ENCODE measurements at places on chromosomes 13 and 19. TPM values are rescaled to one million over a fixed set of nuclear protein-coding genes. Genes with fewer than 3 reads are reported as not detected.
A peak's percentile ranks its signal among the peaks of the same experiment; 100 is the strongest.

GRCh38 chr19:10110076-10110971 lies 1.2 kb upstream of the P2RY11 start:
- no peak for DNase-seq
- peaks cover 14% of the 10 kb centered on the region for H3K4me1 ChIP-seq
- H3K4me3 ChIP-seq = no peak overlapping the region
- peaks cover 11% of the 10 kb centered on the region for H3K36me3 ChIP-seq
- H3K27ac ChIP-seq = no peak overlapping the region
- no peaks in the 10 kb centered on the region for H3K27me3 ChIP-seq

GRCh38 chr19:10848230-10848856 lies at the start of gene C19orf38:
Gene C19orf38, plus strand, starts transcription at chr19:10848415. Its CDS starts 94 bp downstream, at chr19:10848509.
- H3K4me3 ChIP-seq = no peak within 1 kb of the TSS
- H3K27ac ChIP-seq = no peak within 1 kb of the TSS
- H3K36me3 ChIP-seq = no peaks in the 10 kb centered on the region
- DNase-seq = peak; percentile 79

DNA sequence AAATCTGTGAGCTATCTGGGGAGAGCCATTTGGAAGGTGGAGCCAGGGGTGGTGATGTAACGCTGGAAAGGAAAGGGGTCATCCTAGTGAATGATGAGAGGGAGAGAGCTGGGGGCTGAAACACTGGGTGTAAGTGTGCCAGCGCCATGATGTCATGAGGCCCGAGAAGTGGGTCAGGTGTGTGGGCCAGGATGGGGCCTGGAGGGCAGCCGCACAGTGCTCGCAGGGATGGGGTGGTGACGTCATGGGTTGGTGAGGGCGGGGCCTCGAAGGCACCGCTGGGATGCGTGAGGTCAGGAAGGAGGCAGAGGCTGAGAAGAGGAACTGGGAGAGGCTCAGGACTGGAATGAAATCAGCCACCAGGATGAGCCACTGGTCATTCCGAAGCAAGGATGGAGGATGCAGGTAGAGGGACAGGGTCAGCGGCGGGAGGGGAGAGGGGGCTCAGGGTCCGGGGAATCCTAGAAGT lies 4.4 kb downstream of the CCDC61 start:
- DNase-seq = no peak
- no peaks in the 10 kb centered on the region for H3K36me3 ChIP-seq
- no peaks in the 10 kb centered on the region for H3K27me3 ChIP-seq
- no peak overlapping the region for H3K4me3 ChIP-seq

DNA sequence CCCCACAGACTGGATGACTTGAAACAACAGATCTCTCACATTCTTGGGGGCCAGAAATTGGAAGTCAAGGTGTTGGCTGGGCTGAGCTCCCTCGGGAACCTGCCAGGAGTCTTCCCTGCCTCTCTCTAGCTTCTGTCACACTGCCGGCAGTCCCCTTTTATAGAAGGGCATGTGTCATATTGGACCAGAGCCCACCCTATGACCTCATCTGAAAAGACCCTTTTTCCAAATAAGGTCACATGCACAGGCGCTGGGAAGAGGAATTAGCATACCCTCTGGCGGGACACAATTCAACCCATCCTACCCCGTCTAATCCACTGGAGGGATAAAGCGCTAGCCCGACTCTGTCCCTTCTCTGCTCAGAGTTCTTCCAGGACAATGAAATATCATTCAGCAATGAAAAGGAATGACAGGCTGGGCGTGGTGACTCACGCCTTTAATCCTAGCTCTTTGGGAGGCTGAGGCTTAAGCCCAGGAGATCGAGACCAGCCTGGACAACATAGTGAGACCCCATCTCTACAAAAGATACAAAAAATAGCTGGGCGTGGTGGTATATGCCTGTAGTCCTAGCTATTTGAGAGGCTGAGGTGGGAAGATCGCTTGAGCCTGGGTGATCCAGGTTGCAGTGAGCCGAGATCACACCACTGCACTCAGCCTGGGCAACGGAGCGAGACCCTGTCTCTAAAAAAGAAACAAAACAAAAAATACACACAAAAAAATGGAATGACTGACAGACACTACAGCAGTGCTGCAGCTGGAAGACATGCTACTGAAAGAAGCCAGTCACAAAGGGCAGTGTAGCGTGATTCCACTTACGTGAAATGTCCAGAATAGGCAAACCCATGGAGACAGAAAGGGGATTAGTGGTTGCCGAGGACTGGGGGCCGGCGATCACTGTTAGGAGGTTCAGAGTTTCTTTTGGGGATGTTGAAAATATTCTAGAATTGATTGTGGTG lies 28.5 kb downstream of the MEIS3 start:
- H3K27ac ChIP-seq = no peak overlapping the region
- no peak overlapping the region for H3K4me3 ChIP-seq
- H3K36me3 ChIP-seq = no peaks in the 10 kb centered on the region
- DNase-seq = no peak
- no peaks in the 10 kb centered on the region for H3K4me1 ChIP-seq

- no peaks in the 10 kb centered on the region for H3K36me3 ChIP-seq
- no peak overlapping the region for H3K27ac ChIP-seq
- H3K27me3 ChIP-seq = no peaks in the 10 kb centered on the region
- DNase-seq = no peak
Measured at GRCh38 chr19:18656337-18657086, 19.7 kb downstream of the KLHL26 start.

DNA sequence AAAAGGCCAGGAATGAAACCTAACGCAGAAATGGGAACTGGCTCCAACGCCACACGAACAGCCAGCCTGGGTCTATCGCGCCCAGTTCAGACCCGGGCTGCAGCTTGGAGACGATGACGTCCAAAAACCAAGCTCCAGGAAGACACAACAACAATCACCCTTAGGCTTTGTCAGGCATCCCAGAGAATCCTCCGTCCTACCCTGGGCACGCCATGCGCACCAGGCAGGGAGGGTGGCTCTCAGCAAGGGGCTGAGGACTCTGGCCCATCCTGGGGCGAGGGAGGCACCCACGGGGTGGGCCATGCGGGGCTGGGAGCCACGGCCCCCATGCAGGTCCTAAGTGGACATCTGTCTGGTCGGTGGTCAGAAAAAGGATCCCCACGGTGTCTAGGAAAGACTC lies 9.0 kb downstream of the RASA3 start:
- no peak overlapping the region for H3K4me3 ChIP-seq
- H3K36me3 ChIP-seq = no peaks in the 10 kb centered on the region
- no peak for DNase-seq
- H3K27ac ChIP-seq = no peak overlapping the region
- peaks cover 27% of the 10 kb centered on the region for H3K4me1 ChIP-seq
- H3K27me3 ChIP-seq = no peaks in the 10 kb centered on the region

GRCh38 chr19:32302778-32303177 lies 42.6 kb upstream of the ZNF507 start:
- H3K4me3 ChIP-seq = no peak overlapping the region
- no peak overlapping the region for H3K27ac ChIP-seq
- no peak for DNase-seq

- DNase-seq = no peak
- H3K36me3 ChIP-seq = no peaks in the 10 kb centered on the region
- H3K4me3 ChIP-seq = no peak overlapping the region
- H3K27me3 ChIP-seq = no peaks in the 10 kb centered on the region
- H3K4me1 ChIP-seq = no peaks in the 10 kb centered on the region
Measured at GRCh38 chr13:77811981-77812380, 106.7 kb downstream of the EDNRB start.

GRCh38 chr13:46058268-46058667 lies 5.7 kb upstream of the ZC3H13 start:
- H3K4me1 ChIP-seq = peaks cover 2% of the 10 kb centered on the region
- no peaks in the 10 kb centered on the region for H3K36me3 ChIP-seq
- no peaks in the 10 kb centered on the region for H3K27me3 ChIP-seq
- H3K27ac ChIP-seq = no peak overlapping the region
- no peak overlapping the region for H3K4me3 ChIP-seq

GRCh38 chr19:15291548-15292021 lies 40.8 kb downstream of the BRD4 start:
- no peak overlapping the region for H3K27ac ChIP-seq
- peaks cover 46% of the 10 kb centered on the region for H3K4me1 ChIP-seq
- H3K27me3 ChIP-seq = no peaks in the 10 kb centered on the region
- H3K36me3 ChIP-seq = no peaks in the 10 kb centered on the region

- no peak overlapping the region for H3K4me3 ChIP-seq
- H3K4me1 ChIP-seq = no peaks in the 10 kb centered on the region
- H3K36me3 ChIP-seq = no peaks in the 10 kb centered on the region
Measured at GRCh38 chr13:47092202-47092601, 195.3 kb upstream of the HTR2A start.

DNA sequence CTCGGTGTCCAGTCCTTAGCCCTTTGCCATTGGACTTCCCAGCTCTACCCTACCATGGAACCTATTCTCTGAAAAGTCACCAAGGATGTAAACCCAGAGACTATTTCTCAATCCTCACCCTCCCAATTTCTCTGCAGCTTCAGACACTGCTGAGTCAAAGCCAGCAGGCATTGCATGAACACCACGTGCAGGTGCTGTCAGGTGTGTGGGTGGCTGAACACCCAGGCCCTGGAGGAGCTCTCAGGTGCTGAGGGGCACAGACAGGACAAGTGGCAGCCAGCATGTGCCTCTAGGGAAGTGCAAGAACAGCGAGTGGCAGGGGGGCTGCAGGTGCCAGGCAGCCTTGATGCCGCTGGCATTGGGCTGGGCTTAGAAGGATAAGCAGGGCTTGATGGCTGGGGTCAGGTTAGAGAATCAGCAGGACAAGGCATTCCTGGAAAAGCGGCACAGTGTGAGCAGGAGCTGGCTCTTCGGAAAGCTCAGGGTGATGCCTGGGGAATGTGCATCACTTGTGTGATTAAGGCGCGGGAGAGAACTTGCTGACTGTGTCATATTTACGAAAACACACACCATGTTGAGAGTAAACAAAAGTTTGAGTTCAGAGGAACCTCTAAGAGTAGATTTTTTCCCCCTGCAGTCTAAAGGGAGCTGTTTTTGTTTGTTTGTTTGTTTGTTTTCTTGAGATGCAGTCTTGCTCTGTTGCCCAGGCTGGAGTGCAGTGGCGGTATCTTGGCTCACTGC lies 83.8 kb downstream of the LNX2 start:
- no peaks in the 10 kb centered on the region for H3K27me3 ChIP-seq
- DNase-seq = no peak
- no peaks in the 10 kb centered on the region for H3K36me3 ChIP-seq
- no peak overlapping the region for H3K4me3 ChIP-seq
- H3K27ac ChIP-seq = no peak overlapping the region

- no peaks in the 10 kb centered on the region for H3K27me3 ChIP-seq
- H3K27ac ChIP-seq = no peak overlapping the region
- H3K4me1 ChIP-seq = peaks cover 14% of the 10 kb centered on the region
- DNase-seq = no peak
- H3K4me3 ChIP-seq = no peak overlapping the region
Measured at GRCh38 chr13:111373486-111373885, 53.0 kb downstream of the TEX29 start.

DNA sequence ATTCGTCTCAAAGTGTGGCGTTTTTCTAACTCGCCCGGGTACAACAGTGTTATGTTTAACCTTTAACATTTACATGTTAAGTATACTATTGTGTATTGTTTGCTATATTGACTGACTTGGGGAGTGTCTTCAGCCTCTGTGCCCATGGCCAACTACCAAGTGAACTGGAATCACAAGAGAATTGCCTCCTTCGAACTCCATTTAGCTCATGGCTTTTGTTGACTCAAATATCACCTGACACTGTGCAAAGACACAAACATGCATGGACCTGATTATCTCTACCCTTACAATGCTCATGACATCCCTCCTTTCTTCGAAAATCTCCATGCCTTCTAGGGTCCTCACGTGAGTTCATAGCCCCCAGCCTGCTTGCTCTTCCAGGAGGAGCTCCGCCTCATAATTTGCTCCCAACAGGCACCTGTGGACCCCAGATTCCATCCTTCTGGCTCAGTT lies 704 bp downstream of the ZNF814 start:
- peak; percentile 16 for DNase-seq
- no peak overlapping the region for H3K27ac ChIP-seq
- H3K4me3 ChIP-seq = peak overlapping the region; percentile 65
- no peaks in the 10 kb centered on the region for H3K27me3 ChIP-seq

DNA sequence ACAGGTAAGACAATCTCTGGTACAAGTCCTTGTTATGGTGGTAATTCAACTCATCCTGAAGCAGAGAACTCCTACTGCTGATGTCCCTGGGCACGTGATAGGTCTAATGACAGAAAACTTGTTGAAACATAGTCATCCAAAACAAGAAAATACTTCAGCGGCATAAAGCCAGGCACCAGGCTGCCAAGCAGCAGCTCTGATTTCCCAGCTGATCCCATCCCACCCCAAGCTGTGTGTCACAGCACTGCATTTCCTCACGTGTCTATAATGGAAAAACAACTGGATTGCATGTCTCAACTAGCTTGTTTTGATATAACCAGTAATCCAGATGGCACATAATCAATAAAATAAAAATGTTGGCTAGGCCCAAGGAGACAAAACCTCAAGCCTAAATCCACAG lies 64.8 kb downstream of the MIPEP start:
- no peaks in the 10 kb centered on the region for H3K4me1 ChIP-seq
- H3K4me3 ChIP-seq = no peak overlapping the region
- H3K36me3 ChIP-seq = peaks cover 2% of the 10 kb centered on the region
- H3K27ac ChIP-seq = no peak overlapping the region
- H3K27me3 ChIP-seq = no peaks in the 10 kb centered on the region
- DNase-seq = no peak

- H3K36me3 ChIP-seq = no peaks in the 10 kb centered on the region
- H3K27me3 ChIP-seq = no peaks in the 10 kb centered on the region
- H3K4me1 ChIP-seq = no peaks in the 10 kb centered on the region
- H3K4me3 ChIP-seq = no peak overlapping the region
Measured at GRCh38 chr13:30443957-30444404, 21.7 kb downstream of the UBE2L5 start.

DNA sequence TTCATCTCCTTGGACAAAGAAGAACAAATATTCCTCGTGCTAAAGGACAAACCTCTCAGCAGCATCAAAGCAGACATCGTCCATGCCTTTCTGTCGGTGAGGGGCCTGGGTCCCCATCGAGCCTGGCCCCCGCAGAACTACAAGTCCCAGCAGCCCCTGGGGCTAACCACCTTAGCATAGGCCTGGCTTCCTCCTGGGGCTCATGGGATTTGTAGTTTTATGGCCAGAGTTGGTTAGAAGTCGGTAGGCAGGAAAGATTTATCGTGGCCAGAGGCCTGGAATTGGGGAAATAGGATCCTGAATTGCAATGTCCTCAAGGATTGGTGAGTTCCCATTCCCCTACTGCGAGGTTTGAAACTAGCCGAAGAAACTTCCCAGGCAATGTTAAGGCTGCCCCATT lies 19.6 kb downstream of the TMEM150B start:
- H3K4me3 ChIP-seq = no peak overlapping the region
- peak; percentile 30 for DNase-seq
- H3K36me3 ChIP-seq = peaks cover 17% of the 10 kb centered on the region
- H3K27ac ChIP-seq = no peak overlapping the region

GRCh38 chr13:73741111-73741510 lies 393.1 kb downstream of the KLF12 start:
- H3K27ac ChIP-seq = no peak overlapping the region
- no peaks in the 10 kb centered on the region for H3K27me3 ChIP-seq
- no peak for DNase-seq
- H3K4me1 ChIP-seq = no peaks in the 10 kb centered on the region
- peaks cover 2% of the 10 kb centered on the region for H3K36me3 ChIP-seq

Gene MUC16
- 2.5 TPM for total RNA-seq

Gene CACNA1A
- 1.00 TPM for total RNA-seq

Gene CLEC17A
- 2.3 TPM for total RNA-seq

Gene CDX2
- total RNA-seq = not detected

Gene DCT
- total RNA-seq = 0.25 TPM

Gene SKA3
- total RNA-seq = 3.2 TPM
